ENCODE measurements at places on chromosomes 2 and 18.

GRCh38 chr18:31143025-31143424 lies 19.6 kb downstream of the DSC1 start:
- DNase-seq: no peak

- DNase-seq: no peak
Observed at GRCh38 chr2:3488061-3488531, 31.2 kb downstream of the ADI1 start.

GRCh38 chr2:190425221-190425866 lies 17.2 kb downstream of the MFSD6 start:
- DNase-seq: no peak

DNA sequence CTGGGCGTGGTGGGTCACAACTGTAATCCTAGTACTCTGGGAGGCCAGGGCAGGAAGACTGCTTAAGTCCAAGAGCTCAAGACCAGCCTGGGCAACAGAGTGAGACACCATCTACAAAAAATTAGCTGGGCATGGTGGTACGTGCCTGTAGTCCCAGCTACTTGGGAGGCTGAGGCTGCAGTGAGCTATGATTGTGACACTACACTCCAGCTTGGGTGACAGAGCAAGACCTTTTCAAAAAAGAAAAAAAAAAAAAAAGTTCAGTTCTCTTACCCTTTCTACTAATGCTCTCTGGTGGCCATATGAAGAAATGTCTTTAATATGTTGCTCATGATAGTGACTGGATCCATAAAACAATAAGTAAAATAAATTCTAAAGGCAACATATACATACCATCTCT lies 14.9 kb downstream of the TYW5 start:
- DNase-seq: no peak

GRCh38 chr18:70662588-70662987 lies 373.7 kb downstream of the SOCS6 start:
- DNase-seq: no peak

DNA sequence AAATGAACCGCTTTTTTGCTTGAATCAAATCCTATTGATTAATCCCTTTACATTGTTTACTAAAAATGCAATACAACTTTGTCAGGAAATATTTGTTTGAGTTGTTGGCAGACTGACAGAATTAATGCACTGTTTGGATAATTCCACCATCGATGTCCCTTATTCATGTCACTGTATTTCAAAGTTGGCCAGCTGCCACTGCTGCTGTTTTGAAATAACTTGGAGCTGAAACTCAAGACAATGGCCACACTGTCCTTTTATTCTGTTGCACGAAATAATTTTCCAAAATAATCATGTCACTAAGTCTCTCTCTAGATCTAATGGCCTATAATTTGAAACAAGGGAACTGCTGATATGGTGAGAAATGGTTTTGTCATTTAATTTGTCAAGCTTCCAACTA lies 55.2 kb upstream of the PAX3 start:
- DNase-seq: no peak

- no peak for DNase-seq
Observed at GRCh38 chr2:46383113-46383395, 85.8 kb downstream of the EPAS1 start.

GRCh38 chr18:50461251-50461650 lies 86.4 kb downstream of the SKA1 start:
- DNase-seq: no peak

- no peak for DNase-seq
Observed at GRCh38 chr2:6846967-6847681, 18.6 kb downstream of the CMPK2 start.

DNA sequence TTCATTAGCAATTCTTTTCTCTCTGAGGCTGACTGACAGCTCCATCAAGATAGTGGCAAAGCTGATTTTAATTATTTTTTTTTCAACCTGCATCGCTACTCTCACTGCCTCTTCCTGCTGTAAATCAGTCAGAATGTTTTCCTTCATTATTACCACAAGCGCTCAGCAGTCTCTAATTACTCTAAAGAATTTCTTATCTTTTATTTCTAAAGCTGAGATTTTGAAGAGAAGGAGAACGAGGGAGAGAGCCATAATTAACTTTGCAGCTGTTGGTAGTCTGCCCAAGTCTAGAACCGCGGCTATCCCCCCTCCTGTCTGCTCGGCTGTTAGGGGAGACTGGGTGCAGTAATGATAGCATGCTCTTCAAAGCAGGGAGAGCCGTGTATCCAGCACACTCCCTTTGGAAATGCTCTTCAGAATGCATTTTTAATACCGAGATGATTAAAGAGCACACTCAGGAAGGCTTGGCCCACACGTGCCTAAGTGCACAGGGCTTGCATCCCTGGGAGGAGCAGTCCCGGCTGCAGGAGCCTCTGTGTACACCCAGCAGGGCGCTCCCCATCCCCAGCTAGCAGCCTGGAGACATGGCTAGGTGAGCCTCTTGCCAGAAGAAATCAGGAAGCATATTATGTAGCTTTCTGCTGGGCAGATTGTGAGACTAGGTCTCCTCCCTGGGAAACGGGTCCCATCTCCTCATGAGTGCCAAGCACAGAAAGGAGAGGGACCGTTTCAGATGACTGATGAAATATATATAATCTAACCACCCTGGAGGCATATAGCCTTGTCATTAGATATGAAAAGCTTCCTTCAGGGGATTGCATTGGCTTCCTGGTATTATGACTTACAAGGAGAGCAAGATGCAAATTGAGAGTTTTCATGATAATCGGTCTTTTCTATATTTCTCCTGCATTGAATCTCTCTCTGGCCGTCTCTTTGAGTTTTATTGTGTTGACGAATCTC lies 555.2 kb downstream of the CMPK2 start:
- DNase-seq: no peak

DNA sequence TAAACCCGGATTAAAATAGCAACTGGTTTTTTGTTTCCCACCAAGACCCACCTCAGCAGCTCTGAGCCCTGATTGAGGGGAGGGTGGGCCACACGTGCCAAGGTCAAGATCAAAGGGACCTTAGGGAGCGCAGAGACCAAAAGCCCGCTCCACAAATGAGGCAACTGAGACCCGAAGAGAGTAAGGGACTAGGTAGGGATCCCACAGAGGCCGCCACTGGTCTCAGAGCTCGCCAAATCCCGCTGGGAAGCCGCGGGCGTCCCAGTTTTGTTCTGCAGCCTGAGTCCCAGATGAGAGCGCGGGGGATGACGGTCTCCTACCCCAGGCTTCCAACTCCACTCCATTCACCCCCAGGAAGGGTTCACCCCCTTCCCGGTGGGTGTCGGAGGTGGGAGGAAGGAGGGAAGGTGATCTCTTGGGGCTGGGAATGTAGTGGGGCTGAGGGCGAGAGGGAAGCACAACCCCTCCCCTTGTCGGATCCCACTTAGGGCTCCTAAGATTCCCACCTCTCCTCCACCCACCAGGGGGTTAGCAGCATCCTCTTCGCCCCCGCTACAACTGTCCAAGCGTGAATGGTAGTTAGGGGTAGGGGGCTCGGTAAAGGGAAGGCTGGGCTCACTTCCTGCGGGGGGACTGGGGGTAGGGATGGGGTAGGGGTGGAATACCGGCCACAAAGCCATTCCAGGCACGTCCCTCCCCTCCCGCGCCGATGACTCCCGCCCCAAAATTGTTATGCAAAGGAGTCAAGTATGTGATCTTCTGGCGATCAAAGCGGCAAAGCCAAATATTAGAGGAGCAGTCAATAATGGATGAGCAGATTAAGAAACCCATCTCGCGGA lies 7.3 kb upstream of the EN1 start:
- no peak for DNase-seq

DNA sequence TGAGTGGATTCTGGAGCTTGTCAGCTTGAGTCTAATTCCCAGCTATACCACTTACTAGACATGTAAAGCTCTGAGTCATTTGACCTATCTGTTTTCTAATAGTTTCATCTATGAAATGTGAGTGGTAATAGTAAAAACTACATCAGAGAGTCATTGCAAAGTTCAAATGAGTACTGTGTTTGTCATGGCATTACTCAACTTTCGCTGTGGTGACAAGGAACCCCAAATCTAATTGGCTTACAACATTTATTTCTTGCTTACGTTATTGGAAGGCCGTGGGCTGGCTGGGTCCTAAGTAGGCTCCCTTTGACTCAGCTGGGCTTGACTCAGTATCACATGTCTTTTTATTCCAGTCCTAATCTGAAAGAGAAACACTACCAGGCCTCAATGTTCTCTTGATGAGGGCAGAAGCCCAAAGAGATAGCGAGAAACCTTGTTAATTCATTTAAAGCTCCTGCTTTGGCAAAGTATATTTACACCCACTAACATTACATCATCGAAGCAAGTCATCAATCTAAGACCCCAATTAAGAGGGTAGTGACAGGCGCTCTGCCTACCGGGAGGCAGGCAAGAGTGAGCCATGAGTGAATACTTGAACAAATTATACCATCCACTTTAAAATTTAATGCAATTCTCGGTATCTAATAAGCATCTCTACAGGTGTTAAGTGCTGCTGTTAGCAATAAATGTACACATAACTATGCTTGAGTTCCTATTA lies 431.8 kb upstream of the SPHKAP start:
- no peak for DNase-seq

DNA sequence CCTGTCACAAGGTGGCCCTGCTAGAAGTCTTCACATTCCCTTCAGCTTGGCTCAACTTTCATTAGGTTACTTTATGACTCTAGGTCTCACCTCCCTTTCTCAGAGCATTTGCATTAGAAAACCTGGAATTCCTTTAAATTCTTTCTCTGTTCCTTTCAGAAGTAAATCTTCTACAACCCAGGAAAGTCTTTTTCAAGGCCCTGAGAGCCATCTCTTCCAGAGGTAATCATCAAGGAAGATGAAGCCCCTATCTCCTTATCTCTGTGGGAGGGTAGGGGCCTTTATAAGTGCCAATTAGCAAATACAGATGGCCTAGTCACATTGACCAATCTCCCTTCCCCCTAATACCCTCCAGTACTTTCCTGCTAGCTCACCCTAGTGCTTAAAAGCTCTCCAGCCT lies 848.0 kb upstream of the FAM98A start:
- DNase-seq: no peak

DNA sequence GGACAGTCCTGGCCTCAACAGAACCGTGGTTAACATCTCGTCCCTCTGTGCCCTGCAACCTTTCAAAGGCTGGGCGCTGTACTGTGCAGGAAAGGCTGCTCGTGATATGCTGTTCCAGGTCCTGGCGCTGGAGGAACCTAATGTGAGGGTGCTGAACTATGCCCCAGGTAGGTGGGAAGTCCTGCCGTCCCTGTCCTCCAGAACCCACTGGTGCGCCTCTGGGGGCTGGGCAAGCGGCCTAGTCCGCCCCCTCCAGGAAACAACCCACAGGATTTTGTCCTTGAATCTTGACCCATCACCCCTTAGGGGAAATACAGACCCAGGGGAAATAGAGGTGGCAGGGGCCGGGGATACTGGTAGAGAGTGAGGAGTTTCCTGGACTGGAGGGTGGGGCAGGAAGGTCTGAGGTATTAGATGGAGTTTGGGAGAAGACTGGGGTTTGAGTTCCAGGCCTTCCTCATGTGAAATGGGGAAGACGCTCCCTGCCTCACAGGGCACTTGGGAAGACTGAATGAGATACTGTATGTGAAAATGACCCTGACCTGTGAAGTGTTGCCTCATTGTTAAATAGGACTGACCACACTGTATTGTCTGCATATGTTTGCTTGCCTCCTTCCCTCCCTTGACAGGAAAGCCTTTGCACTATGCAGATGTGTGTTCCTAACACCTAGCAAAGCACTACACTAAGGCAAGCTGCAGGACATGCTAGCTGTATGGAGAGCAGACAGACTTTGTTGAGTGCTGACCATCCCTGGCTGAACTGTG lies 1.4 kb downstream of the SPR start:
- no peak for DNase-seq

DNA sequence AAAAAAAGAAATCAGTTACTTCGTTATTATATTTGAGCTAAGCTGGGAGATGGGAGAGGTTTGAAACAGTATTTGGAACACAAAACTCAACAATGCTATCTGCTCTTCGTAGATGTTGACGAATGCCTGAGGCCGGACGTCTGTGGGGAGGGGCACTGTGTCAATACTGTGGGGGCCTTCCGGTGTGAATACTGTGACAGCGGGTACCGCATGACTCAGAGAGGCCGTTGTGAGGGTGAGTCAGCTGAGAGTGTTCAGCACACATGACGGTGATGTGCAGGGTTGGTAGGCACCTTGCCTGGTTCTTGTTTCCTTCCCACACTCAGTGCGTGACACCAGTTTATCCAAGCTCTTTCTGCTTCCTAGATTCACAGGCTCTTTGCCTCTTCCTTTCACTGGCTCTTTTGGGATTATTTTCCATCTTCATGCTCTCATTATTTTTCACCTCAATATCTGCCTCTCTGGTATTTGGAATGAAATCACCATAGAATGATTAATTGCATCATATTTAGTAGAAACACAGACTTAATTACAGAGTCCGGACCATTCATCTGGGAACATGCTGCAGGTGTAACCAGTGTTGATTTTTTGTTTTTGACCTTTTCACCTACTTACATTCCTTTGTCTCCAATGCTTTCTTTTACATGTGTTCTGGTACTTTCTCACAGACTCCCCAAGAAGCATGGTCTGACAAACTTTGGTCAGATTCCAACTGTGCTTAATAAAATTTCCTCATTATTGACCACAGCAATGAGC lies 200.6 kb upstream of the RASGRP3 start:
- peak; percentile 1 for DNase-seq

DNA sequence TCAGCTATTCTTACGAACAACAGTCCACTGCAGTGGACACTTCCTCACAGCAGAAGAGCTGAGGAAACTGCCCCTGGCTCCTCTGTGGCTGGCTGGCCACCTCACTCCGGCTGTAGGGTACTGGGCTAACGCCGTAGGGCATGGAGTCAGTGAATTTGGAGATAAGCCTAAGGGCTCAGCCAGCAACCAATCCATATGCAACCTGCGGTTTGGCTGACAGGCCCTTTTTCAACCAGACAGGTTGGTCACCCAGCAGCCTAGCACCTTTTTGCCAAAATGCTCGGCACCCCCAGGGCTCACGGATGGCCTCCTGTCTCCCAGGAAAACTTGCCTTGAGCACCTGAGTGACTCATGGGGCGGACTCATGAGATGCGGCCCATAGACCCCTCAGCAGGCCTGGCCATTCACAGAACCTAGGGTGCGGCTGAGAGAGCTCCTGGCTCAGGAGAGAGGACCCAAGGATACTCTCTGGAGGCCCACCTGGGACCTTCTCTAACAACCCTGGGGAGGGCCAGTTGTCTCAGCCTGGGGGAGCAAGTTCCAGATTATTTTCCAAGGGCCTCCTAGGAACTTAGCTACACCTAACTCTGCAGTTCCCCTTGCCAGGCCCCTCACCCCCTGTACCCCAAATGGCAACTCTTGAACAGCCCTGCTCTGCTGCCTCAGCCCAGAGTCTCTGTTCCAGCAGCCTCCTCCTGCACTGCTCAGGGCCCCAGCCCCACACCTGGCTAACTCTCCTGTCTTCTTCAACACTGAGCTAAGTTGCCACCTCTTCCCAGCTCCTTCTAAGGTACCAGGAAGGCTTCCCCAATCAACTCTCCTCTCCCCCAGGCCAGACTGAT lies 252.1 kb downstream of the CYP26B1 start:
- no peak for DNase-seq

GRCh38 chr18:21051620-21052019 lies 60.0 kb downstream of the ROCK1 start:
- no peak for DNase-seq

Measured in stimulated activated CD4-positive, alpha-beta T cell treated with anti-CD3 and anti-CD28 coated beads, Interleukin-1b, Interleukin-23, amount 100 ng/mL, for 4 hours (primary cell).